Activated effector memory CD4-positive, alpha-beta T cell treated with Interleukin-2 at 50 U/mL for 16 hours (primary cell): ENCODE measurements at places on chromosomes 7 and 10.

- no peak for DNase-seq
These were observed 33.5 kb downstream of the FIGNL1 start for GRCh38 chr7:50416527-50417182.

DNA sequence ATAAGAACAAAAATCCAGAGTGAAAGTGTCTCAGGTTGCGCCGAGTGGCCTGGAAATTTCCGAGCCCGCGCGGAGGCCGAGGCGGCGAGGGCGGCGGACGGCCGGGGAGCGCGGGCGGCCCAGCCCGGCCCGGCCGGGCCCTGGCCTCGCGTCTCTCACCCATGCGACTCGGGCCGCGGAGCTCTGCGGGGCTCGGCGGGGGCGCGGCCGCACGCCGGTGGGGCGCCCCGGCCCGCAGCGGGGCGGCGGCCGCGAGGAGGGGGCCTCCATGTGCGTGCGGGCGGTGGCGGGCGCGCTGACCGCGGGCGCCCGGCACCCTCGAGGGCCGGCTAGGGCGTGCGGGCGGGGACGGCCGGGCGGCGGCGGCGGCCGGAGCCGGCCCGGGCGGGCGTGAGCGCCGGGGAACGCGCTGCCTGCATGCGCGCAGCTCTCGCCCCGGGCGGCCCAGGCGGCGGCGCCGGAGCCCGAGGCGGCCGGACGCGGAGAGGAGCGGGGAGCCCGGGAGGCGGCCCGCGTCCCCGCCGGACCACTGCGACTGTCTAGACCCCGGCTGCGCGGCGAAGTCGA lies 302 bp upstream of the EN2 start:
- no peak for DNase-seq

GRCh38 chr7:26372704-26373103 lies 81.0 kb downstream of the SNX10 start:
- no peak for DNase-seq

- DNase-seq, result no peak
These were observed 119.8 kb downstream of the FAM107B start for GRCh38 chr10:14654821-14655382.

- DNase-seq, result no peak
These were observed 47.1 kb upstream of the DYNC1I1 start for GRCh38 chr7:95725205-95725604.

- DNase-seq, result no peak
These were observed 235.1 kb upstream of the AUTS2 start for GRCh38 chr7:69363136-69363535.
